ENCODE measurements at places on chromosomes 1 and 21.
A peak's percentile ranks its signal among the peaks of the same experiment; 100 is the strongest.

DNA sequence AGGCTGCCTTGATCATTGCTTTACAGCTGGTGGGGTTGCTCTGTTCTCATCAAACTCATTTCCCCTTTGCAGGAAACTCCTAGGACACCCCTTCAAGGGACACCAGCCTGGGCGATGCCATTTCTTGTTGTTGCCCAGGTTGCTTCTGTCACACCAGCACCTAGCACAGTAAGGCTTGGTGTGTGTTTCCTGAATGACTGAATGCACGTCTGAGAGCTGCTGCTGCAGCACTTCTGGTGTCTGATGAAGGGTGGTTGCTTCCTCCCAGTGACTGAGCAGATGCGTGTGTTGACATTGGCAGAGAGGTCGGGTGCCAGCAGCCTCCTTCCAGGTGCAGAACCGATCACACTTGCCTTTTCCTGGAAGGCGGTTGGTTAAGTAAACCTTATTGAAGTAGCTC, 477.4 kb downstream of the CAMTA1 start:
- no peak for DNase-seq

DNA sequence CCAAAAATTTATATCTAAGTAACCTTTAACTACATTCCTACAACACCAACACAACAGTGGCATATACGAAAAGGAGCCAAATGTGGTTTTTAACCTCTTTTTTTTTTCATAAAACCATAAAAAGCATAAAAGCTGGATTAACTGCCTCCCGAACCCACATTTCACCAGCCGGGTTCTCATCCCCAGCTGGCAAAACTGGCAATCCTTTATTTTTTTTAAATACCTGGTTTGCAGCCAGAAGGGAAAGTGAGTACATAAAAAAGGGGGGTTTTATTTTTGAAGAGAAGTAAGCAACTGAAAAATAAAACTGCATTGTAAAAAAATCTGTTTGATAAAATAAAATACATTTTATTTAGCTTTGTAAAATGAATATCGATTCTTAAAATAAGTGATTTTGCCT, 295.4 kb downstream of the AKT3 start:
- DNase-seq, result peak; percentile 100

GRCh38 chr1:159843459-159843858, 16.8 kb downstream of the SLAMF8 start:
- no peak for DNase-seq

DNA sequence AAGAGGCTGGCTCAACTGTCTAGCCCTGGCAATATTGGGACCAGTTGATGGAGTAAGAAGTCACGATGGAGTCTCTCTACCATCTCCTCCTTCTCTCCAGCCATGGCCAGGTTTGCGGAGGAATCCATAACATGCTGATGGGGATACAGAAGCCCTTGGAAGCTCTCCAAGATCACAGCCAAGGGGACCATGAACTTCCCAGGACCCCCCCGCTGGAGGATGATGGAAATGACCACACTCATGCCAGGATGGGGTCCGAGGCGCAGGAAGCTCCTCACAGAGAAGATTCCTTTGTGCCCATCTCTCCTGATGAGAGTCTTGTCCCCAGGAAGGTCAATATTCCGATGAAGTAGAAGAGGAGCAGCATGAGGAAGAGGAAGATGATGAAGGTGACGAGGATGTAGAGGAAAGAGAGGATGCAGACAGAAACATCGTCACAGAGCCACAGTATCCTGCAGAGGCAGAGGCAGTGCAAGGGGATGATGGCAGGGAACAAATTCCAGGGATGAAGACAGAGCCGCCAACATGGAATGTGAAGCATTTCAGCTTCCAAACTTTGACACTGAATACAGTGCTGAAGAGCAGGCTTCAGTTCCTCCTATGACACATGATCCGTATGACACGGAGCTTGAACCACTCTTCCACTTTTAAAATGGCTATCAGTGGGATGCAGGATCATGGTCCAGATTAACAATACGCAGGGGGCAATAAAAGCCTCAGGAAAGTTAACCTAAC, 57.9 kb upstream of the EDN2 start:
- DNase-seq, result no peak

DNA sequence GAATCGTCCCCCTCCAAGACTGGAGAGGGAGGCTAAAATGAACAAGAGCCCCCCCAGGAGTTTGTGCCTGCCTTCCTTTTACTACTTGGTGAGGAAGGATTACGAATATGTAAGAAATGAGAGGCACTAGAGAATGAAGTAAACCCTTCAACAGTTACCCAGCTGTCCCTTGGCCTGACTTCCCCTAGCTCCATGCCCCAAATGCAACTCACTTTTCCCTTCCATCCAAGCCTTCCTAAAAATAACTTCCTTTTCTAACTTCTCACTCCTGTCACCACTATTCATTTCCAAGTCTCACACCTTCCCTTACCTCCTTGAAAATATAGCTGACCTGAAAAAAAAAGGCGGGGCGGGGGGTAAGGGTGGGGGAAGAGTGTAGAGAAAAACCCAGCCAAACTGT, 96.6 kb upstream of the HNRNPU start:
- no peak for DNase-seq

DNA sequence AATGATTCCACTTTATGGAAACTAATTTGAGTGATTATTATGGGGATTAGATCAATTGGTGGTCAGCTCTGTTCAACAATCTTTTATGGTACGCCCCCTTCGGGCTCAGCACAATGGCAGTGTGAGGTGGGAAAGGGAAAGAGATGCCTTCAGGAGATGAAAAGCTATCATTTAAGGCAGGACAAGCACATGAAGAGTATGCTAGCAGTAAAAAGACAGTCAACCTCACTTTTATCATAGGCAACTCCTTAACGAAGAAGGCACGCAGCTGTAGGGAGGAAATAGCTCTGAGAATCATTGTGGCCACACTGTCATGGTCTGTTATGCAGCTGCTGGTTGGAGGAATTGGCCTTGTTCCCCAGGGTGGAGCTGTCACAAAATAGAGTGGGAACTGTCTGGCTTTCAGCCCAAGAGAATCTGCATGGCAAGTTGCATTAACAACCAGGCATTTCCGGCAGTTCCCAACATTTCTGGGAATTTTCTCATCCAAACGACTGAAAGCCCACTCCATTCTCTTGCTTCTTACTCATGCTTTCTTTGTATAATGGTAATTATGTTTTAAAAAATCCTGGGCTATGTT, 54.4 kb upstream of the BCL10 start:
- no peak for DNase-seq

- DNase-seq, result no peak
Observed at GRCh38 chr1:3274972-3275371, 179.5 kb upstream of the ARHGEF16 start.

DNA sequence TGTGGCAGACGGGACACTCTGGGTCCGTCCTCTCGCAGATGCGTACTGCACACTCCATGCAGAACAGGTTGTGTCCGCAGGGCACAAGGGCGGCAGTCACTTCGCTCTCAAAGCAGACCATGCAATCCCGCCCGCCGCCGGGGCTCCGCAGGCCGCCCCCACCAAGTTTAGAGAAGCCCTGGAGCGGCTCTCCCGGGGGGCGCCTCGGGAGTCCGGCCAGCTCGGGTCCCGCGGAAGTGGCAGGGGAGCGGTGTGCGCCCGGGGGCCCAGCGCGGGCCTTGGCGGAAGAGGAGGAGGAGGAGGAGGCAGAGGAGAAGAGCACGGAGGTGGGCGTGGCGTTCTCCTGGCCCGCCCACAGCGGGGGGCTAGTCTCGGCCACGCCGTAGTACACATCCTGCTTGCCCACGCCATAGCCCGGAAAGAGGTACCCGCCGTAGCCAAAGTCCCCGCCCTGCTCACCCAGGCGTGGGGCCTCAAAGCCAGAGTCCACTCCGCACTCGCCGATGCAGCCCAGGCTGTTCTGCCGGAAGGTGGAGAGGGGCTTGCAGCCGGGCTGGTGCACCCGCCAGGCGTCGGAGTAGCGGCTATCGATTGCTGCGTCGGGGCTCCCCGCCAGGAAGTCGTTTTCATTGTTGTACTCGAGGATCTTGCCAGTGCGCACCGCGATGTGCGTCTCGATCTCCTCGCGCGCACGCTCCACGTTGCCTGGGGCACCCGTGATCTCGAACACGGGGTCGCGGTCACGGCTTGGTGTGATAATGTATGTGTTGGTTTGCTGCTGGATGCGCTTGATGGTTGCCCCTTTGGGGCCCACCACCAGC, 5.4 kb downstream of the MEX3A start:
- DNase-seq, result no peak
